ENCODE measurements at places on chromosomes 7 and 10.

DNA sequence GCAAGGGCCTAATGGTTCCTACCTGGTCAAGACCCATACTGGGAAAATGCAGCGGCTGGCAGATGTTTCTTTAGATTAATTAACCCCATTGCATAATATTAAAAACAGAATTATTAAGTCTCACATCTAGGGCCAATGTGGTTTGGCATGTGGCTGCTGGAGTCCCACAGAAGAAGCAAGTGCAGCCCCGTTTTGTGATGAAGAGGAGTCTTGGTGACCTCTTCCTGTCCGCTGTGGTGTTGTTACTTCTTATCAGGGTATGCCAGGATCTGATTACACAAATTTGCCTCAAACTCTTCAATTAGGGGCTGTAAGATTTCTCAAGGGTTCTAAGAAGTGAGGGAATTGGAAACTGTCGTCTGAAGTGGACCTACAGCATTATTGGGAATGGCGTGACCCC, 240.3 kb downstream of the SEC23IP start:
- no peak for DNase-seq

GRCh38 chr7:630111-630511, 96.4 kb upstream of the DNAAF5 start:
- DNase-seq = no peak

DNA sequence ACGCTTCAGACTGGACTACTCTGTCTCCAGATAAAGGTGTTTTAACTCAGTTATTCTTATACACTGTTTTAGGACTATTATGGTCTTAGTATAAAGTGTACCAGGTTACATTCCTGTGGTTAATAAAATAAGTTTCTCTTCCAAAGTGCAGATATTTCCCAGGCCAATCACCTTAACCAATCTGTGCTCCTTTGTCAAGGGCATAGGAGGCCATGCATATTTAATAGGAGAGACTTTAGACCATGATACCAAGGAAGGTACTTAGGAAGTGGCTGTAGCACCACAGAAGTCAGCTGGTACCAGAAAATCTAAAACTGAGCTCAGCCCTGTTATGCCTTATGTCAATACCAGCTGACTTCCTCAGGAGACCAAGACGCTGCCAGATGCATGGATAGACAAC, 226.5 kb upstream of the TMEM72 start:
- no peak for DNase-seq

DNA sequence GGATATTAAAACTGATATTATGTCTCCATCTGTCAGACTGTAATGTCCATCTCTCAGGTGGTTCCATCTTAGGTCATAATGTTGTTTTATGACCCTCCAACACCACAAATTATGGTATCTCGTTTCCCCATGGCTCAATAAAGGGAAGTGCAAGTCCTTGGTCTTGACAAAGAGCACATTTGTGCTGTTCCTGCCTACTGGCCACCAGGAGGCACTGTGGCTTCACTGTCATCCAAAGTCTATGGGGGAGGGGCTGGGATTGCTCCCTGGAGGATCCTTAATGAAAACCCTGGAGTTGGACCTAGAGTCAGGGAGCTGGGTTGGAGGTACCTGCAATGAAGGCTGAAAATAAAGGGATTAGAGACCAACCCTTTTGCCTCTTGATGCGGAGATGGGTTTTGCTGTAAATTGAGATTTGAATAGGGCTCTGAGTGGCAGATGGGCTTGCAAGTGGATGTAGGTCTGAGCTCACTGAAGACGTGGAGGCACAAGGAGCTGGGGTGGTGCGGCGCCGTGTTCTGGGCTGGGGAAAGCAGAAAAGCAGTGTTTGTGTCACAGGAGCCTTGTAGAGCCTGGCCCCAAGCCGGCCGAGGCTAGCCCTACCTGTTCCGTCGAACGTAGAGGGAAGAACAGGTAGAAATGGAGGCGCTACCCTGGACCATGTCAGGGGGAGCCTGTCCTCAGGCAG, 180.5 kb upstream of the PRSS58 start:
- peak; percentile 31 for DNase-seq

GRCh38 chr10:49286686-49287085, 12.3 kb upstream of the C10orf71 start:
- DNase-seq = no peak

DNA sequence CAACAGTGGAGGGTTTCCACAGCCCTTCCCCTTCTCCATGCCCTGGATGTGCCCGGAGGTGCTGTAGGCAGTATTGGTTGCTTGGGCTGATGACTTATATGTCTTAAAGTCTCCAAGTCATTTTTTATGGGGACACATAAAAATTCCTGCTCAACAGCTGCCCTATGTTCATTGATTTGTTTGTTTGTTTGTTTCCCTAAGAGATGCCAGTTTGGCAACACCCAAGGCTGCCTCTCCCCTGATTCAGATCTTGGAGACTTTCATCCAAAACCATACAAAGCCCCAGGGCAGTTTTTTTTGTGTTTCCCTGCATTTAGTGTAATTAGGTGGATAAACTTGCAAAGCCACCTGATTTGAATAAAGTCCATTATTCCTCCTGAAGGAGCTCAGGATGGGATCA, 115.3 kb downstream of the PLPP4 start:
- DNase-seq = no peak

DNA sequence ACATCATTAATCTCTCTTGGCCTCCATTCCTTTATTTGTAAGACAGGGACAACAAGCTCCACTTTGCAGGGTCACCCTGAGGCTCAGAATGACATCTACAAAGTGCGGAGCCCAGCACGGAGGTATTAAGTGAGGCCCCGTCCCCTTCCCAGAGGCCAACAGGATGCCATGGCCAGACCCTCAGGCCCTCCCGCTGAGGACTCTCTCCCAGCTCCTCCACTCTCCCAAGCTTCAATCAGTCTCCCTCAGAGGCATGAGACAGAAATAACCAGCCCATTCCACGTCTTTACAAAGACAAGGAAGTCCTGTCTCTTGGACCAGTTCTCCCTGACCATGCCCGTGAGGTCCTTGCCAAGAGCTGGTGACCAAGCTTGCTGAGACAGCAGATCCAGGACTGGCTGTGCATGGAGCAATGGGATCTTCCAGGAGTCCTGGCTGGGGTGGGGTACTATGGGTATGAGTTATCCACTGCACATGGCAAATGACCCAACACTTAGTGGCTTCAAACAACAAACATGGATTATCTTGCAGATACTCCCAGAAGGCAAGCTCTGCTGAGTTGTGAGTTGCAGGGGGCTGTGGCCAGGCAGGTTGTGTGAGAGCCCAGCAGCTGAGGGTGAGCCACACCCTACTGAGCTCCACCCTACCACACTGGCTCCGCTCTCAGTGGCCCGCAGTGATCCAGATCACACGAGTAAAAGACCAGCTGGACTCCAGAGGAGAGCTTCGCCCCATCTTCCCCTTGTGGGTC, 4.3 kb upstream of the PPIF start:
- DNase-seq = no peak

GRCh38 chr7:106124186-106124585, 12.1 kb upstream of the SYPL1 start:
- no peak for DNase-seq

- DNase-seq = no peak
These were observed 242.2 kb downstream of the MALRD1 start for GRCh38 chr10:19290770-19291169.

DNA sequence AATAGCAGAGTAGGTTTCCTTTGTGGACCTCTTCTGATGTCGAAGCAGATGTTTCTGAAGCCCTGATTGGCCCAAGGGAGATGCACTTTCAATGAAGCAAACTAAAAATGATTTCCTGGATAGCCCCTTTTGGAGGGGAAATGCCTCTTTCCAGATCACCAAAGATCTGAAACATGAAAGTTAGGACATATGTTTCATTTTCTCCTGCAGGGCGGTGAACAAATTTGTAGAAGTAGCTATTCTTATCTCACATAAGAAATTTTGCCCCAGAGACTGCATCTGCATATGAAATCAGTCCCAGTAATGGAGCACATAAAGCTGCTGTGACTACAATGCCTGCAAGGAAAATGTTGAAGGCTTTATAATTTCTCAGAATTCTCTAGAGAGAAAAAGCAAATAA, 56.0 kb downstream of the THSD7A start:
- no peak for DNase-seq

DNA sequence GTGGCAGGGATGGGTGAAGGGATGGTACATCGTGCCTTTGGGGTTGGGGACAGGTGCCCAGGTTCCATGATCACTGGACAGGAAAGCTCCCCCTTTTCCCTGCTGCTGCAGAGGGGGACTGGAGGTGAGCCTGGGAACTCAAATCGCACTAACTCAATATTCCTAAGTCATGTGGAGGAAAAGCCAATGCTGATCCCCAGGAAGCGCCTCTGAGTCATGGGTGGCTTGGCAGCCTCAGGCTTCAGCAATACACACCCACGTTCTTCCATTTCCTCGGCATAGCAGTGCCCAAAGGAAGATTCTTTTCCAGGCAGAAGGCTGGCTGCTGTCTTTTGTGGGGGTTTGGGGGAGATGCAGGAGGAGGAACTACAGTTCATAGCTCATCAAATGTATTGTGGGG, 165.8 kb downstream of the CCDC3 start:
- DNase-seq = no peak

DNA sequence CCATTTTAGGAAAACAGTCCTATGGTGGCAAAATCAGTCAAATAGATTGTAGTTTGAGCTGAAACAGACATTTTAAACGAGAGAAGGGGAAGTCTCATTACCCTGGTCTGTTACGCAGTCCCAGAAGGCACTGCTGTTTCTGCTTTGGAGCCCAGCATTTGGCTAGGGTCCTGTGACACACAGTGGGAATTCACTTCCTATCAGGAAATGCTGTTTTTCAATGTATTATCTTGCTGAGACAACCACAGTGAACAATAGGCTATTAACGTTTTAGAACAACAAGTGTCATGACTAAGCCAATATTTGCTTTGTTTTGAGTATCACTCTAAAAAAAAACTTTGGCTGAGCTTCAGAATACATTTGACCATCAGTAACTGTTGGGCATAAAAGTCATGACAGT, 74.1 kb downstream of the ADD3 start:
- no peak for DNase-seq

DNA sequence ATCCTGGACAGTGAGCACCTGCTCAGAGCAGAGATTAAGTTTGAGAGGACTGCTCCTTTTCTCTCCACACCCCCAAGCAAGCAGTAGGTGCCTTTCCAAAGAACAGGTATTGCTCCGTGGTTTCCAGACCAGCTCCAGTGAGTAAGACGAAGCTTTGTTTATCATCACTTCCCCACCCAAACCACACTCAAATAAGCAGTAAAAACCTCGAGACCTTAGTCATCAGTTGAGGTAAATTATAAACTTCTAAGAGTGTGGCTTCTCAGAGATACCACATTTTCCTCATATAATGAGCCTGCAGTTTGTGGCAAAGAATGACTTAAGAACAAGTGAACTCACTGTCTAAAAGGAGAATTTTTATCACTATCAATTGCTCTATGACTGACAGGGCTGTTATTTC, 50.0 kb upstream of the GRB10 start:
- no peak for DNase-seq

DNA sequence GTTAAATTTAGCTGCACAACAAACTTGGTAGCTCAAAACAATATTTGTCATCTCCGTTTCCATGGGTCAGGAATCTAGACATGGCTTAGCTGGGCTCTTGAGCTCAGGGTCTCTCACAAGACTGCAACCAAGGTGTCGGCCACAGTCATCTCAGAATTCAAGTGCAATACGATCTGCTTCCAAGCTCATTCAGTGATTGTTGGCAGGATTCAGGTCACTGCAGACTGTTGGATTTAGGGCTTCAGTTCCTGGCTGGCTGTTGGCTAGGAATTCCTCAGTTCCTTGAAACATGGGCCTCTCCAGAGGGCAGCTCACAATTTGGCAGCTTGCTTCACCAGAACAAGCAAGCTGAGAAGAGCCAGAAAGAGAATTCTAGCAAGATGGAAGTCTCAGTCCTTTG, 17.5 kb upstream of the CHST3 start:
- no peak for DNase-seq

DNA sequence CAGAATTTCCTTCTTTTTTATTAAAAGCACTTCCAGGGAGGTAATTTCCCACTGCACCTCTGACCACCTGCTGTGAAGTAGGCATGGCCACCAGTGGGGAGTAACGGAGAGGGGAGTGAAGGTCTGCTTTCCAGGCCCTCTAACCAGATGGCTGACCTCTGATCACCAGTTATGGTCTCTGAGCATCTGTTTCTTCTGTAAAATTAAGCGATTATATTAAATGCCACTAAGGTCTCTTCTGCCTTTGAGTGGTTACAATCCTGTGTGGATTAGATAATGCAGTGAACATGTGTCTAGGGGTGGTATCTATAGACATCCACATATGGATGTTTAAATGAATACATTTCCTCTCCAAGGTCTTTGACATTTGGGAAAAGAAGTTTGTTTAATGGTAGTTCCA, 199.6 kb downstream of the HERPUD2 start:
- DNase-seq = no peak

DNA sequence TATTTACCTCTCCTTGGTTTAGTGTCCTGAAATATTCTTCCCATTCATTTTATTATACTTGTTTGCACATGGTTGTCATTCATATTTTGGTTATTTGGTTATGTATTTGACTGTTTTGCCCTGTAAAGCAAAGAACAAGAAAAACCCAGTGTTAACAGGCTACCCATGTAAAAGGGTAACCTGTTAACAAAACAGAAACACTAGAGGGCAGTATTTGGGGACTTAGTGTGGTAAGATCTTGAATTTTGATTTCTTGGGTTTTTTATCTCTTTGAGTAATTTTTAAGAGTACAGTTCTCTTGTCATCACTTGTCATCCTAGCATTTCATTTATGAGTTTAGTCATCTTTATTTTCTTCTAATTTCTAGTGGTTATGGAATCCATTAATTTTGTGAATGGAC, 51.3 kb downstream of the POLL start:
- peak; percentile 38 for DNase-seq

DNA sequence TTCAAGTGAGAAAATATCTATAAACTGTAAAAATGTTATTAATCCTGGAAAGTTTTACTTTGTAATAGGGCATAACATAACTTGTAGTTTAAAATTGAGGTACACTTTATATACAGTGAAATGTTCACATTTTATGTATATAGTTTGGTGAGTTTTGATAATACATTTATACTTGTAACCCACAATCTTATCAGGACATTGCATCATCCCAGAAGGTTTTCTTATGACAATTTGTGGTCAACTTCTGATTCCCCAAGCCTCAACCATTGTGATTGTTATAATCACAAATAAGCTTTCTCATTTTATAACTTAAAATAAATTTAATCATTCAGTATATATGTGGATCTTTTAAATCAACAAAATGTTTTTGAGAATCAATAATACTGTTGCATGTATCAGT, 151.1 kb downstream of the TFPI2 start:
- DNase-seq = no peak

DNA sequence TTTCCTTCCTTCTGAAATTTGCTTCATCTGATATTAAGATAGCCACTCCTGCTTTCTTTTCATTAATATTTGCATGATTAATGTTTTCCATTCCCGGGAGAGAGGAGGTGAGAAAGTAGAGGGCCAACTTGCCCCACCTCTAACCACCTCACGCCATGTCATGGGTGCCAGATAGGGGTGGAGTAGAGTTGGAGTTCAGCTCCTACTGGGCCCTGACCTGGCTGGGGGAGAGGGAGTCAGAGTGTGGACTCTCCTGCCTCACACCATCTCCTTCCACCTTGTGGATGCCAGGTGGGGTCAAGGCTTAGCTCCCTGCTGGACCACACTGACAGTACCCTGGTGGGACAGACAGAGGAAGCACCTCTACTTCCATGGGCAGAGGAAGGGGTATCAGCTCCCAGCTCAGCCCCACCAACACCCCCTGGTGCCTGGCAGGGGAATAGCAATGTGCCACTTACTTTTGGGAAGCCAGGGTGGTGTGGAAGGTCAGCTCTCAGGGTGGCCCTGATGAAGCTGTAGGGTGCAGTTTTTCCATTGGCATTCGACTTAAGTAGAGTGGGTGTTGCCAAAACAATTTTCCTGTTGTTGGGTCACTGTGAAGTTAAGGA, 28.0 kb downstream of the CHST12 start:
- DNase-seq = peak; percentile 39

- DNase-seq = no peak
These were observed 23.3 kb downstream of the ADCY1 start for GRCh38 chr7:45597286-45597984.
